ENCODE measurements at places on chromosomes 7 and 10. TPM values are rescaled to one million over a fixed set of nuclear protein-coding genes. Genes with fewer than 3 reads are reported as not detected.

The CYP3A7 gene
- total RNA-seq, result not detected

The HKDC1 gene
- total RNA-seq, result 1.3 TPM

The NUP205 gene
- total RNA-seq, result 101 TPM

The AKR1B15 gene
- total RNA-seq, result not detected

The SLC26A5 gene
- total RNA-seq, result not detected

Measured in T-helper 2 cell treated with Interferon-gamma antibody and Interleukin-4, amounts not matched to agents 100 ng/mL and 5 ng/mL, for 36 hours (primary cell).